ENCODE measurements at places on chromosomes 12 and 14.

DNA sequence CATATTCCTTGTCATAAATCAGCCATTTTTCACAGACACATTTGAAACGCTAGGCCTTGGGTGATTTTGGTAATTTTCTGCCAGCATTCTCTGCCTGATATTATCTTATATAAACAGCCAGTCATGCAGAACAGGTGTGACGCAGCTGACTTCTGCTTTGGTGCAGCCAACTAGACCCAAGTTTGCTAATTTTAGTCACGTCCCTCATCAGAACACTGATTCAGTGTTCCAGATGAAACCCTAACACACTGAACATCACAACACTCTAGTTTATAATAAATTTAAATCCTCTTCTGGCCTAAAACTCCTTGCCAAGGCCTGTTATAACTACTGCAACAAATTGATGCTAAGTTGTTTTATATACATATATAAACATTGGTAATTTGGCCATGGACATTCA, 386.1 kb downstream of the SEC23A start:
- DNase-seq, result no peak

DNA sequence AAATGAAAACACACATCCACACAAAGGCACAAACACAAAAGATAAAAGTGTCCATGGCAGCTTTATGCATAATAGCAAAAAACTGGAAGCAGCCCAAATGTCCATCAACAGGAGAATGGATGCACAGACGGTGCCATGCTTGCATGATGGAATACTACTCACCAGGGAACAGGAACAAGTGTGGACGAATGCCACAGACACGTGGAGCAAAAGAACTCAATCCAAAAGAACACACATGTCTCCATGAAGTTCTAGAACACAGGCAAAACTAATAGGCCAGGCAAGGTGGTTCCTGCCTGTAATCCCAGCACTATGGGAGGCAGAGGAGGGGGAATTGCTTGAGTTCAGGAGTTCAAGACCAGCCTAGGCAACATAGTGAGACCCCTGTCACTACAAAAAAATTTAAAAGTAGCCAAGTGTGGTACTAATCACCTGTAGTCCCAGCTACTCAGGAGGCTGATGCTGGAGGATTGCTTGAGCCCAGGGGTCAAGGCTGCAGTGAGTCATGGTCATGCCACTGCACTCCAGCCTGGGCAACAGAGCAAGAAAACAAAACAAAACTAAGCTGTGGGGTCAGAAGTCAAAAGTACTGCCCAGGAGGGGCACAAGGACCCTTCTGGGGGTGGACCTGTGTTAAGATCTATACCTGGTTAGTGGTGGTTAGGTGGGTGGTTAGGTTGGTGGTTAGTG, 7.3 kb upstream of the TMEM119 start:
- no peak for DNase-seq

DNA sequence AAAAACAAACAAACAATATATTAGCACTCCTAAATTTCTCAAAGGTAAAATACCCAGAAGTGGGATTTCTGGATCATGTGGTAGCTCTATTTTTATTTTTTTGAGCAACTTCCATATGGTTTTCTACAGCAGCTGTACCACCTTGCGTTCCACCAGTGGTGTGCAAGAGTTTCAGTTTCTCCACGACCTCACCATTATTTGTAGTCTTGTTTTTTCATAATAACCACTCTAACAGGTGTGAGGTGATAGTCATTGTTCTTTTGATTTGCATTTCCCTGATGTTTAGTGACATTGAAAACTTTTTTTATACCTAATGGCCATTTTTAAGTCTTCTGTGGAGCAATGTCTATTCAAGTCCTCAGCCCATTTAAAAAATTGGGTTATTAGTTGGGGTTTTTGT, 127.3 kb upstream of the SLC38A2 start:
- DNase-seq, result no peak

DNA sequence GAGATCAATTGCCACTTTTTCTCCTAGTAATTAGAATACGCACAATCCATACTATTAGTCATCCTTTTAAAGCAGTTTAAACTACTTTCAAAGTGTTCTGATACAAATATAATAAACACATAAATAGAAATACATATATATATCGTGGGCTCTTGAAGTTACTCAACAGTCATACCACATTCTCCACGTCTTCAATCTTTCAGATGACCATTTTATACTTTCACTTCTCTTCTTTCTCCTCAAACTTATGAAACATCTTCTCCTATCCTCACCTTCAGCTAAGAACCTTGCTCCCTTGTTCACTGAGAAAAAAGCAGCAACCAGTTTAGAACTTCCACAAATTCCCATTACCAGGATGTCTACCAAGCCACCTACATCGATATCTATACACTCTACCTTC, 19.2 kb downstream of the CEP290 start:
- DNase-seq, result no peak

DNA sequence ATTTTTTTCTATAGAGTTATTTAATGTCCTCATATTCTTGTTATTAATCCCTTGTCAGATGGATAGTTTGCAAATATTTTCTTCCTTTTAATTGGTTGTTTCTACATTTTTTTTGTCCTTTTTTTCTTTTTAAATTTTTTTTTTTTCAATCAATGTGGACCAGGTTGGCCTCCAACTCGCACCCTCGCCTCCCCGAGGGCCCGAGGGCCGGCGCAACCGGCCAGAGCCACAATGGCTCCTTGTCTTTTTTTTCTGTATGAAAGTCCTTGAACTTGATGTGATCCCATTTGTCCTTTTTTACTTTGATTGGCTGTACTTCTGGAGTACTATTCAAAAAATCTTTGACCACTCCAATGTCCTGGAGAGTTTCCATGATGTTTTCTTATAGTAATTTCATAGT, 17.7 kb upstream of the SLCO1B1 start:
- no peak for DNase-seq

DNA sequence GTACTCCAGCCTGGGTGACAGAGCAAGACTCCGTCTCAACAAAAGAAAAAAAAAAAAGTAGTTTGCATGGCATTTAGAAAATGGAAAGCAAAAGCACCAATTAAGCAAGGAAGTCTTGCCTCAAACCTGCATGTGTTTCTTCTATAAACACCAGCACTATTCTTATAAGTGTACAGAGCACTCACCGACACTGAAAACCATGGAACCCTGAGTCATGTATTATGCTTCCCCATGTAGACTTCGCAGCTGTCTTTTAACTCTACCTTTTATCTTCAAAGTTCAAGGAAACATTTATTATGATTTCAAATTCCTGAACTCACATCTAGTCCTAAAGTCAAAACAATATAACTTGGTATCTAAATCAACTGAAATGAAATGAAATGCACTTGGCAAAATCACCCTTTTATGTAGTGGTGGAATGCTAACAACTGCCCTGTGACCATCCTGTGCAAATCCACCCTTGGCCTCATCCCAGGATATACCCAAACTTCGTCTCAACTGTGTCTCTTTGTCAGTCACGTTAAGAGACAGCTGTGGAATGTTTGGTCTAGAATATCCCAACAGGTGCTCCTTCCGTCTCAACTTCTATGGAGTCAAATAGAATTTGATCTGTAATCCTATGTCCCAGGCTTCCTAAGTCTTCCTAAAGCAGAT, 4.8 kb downstream of the BCAT1 start:
- no peak for DNase-seq

GRCh38 chr12:4191642-4192041, 81.9 kb upstream of the CCND2 start:
- no peak for DNase-seq

DNA sequence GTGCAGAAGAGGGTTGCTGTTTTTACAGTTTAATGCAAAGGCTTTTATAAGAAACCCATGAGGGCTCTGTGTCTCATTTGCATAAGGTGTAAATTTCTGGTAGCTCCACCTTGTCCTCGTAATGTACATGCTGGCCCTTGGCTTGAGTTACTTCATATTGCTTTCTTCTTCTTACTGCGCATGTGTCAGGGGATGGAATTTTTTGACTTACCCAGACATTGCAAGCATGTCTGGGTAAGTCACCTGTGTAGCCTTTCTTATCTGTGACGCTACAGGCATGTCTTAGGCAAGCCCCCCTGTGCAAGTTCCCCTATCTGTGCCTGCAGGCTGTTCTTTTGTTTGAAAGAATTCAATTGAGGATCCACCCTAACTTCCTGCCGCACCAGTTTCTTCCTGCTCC, 274.2 kb downstream of the ETNK1 start:
- DNase-seq, result no peak

DNA sequence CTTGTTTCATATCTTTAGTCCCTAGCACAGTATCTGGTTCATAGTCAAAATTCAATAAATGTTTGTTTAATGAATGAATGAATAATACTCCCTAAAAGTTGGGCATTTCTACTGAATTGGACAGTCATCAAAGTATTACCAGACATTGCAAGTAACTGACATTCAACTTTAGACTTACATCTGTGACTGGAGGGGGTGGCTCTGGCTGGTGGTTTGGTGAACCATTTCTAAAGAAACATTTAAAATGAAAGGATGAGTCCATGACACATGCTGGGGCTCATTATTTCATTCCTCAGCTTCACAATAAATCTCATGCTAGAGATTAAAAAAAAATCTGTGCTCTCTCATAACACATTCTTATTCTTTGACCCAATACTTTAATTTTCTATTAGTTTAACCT, 20.6 kb upstream of the CSRNP2 start:
- DNase-seq, result no peak

DNA sequence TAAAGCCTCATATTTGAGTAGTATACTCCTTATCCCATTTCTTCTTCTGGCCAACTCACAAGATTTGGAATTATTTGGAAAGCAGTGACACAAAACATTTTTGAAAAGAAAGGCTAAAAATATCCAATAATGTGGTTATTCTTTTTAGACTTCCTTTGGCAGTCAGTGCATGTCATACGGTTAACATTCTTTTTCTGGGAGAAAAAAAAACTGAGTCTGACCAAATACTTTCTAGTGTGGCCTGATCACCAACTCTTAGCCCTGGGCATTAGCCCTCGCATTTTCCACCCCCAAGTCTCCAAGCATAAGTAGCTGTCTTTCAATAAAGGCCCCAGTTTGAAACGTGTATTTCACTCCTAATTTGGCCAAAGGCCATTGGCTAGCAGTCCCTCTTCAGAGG, 5.9 kb downstream of the RASSF3 start:
- no peak for DNase-seq

DNA sequence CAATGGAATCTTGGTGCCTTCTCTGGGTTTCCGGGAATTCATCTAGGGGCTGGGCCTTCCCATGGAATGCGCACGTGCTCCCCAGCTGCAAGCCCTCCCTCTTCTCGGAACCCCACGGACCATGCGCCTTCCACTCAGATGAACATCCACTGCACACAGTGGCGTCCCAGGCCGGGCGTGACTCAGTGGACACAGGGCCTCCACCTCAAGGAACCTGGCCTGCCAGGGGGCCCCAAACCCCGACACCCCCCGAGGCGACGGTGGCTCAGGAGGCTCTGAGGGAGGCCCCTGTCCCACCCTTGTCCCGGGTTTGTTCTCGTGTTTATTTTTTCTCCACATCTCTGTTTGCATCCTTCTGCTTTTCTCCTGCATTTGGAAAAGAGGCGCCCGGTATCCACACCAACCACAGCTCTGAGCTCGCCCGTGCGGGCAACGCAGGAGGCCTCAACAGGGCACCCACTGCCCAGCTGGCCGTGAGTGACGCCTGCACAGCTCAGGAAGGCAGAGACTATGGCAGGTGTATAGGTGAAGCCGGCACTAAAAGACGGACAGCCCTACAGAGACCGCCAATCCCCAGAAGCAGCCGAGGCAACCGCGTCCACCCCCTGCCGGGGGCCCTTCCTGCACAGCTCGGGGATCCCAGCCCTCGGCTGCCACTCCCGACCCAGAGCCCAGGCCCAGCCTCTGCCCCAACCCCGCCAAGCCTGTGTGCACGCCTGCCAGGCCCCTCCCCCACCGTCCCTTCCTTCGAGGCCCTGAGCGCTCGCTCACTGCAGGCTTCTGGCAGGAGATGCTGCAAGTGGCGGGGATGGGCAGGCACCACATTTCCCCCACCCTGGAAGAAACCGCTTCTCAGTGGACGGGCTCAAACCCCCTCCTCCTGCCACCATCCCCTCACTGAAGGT, 23.8 kb upstream of the GALNT9 start:
- no peak for DNase-seq

DNA sequence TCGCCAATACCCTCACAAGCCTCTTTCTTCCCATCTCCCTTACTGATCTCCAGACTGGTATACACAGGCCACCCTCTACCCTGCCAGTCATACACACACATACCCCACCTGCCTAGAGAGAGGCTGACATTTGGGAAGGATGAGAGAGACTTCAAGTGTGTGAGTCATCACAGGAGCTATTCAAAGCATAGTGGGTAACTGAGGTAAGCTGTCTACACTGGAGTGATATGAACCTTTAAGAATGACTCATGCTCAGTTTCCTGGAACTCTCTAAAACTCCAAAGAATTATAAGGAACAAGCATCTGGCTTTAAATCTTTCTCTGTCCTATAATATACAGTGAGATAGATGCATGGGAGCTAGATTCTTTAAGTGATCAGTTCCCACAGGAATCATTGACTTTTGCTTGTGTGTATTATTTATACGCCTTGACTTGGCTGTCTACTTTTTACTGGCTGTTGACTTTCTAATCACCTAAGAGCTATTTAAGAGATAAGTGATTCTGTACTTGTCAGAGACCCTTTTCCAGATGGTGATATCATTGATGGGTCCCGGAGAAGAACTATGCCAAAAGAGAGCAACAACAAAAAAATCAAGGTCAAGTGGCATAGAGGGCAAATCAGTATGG, 5.8 kb downstream of the IGF1 start:
- no peak for DNase-seq

GRCh38 chr12:47079981-47080724, 394 bp upstream of the AMIGO2 start:
- DNase-seq, result peak; percentile 35

DNA sequence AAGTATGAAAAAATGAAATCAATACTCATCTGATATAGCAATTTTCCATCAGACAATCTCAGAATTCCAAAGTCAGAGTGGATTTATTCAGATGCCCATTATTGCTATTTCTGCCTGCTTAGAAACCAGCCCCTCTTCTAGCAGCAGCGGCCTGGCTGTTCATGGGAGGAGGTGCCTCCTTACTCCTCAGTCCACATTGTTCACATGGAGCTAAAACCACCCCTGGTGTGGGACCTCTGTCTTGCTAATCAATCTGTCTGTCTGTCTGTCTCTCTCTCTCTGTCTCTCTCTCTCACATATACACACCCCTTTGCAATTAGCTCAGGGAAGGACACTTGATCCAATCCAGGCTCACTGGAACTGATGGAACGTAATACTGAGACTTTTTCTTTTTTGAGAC, 176.1 kb downstream of the APAF1 start:
- DNase-seq, result no peak

- peak; percentile 10 for DNase-seq
Observed at GRCh38 chr14:22070119-22070982, 396.7 kb upstream of the OR4E1 start.

GRCh38 chr12:70043490-70044138, 199.6 kb upstream of the CNOT2 start:
- DNase-seq, result no peak

- no peak for DNase-seq
Observed at GRCh38 chr14:100776681-100777365, 49.1 kb upstream of the MEG3 start.

GRCh38 chr12:122888232-122888752, 7.6 kb downstream of the VPS37B start:
- DNase-seq, result no peak

GRCh38 chr12:132170637-132171292, 26.5 kb downstream of the NOC4L start:
- no peak for DNase-seq

GRCh38 chr12:106113042-106113441, 25.7 kb downstream of the NUAK1 start:
- DNase-seq, result no peak

- DNase-seq, result no peak
Observed at GRCh38 chr12:116600959-116601918, 42.1 kb downstream of the MAP1LC3B2 start.

All from HEK293T (cell line).